ENCODE measurements at places on chromosomes 4 and X.

GRCh38 chr4:86100539-86101215 is 259.2 kb downstream of the MAPK10 start:
- no peak for DNase-seq

GRCh38 chrX:1450361-1451161 is 2.1 kb downstream of the ASMTL start:
- no peak for DNase-seq

DNA sequence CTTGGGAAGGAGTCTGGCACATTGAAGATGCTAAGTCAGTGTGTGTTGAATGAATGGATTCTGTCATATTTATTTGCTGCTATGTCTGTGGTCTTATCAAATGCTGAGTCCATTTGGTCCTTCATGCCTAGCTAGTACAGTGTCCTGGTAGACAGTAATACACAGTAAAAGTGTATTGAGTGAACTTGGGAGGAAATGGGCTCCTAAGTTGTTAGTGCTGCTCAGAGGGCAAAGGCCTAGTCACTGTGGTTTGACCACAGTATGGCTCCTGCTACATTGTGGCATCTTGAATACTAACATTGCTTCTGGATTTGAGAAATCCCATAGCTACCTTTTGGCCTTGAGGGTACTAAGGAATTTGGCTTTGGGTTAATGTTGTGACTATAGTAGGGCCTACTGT is 33.9 kb downstream of the MTM1 start:
- no peak for DNase-seq

GRCh38 chrX:36087366-36087765 is 167.8 kb downstream of the CFAP47 start:
- DNase-seq, result peak; percentile 24

DNA sequence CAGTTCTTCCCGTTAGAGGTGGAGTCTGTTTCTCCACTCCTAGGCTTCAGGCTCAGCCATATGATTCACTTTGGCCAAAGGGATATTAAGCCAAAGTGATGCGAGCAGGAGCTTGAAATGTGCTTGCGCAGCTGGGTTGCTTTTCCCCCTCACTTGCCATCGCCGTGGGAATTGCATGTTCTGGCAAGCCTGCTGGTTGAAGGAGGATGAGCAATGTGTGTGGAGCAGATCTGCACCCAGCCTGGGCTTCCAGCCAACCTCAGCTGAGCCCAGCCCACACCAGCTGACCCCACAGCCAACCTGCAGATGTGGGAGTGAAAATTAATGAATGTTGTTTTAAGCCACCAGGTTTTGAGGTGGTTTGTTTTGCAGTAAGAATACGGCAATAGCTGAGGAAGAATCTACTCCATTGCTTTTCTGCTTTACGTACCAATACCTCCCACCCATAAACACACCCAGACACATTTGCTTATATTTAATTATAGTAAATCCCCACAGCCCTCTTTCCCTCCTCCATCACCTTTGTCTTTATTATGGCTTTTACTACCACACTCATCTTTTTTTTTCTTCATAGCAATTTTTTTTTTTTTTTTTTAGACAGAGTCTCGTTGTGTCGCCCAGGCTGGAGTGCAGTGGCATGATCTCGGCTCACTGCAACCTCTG is 132.8 kb upstream of the FUNDC1 start:
- peak; percentile 51 for DNase-seq

- DNase-seq, result no peak
These were observed 647.4 kb upstream of the GALNT7 start for GRCh38 chr4:172521248-172521647.

DNA sequence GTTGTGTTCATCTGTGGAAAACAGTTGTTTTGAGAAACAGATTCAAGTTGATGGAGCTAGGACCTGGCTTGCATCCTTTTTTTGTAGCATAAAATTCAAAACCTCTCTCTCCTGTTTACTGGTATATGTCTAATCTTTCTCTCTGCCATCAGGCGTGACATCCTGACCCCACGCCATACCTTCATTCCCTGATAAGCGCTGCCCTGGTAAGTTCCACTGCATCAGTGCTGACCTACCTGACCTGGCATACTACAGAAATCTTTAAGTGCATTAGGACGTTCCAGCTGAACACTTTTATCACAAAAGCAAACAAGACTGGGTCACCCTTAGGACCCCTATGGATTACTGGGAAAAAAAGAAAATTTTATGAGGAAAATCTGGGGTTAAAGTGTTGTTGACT is 230.7 kb downstream of the SHROOM3 start:
- no peak for DNase-seq

DNA sequence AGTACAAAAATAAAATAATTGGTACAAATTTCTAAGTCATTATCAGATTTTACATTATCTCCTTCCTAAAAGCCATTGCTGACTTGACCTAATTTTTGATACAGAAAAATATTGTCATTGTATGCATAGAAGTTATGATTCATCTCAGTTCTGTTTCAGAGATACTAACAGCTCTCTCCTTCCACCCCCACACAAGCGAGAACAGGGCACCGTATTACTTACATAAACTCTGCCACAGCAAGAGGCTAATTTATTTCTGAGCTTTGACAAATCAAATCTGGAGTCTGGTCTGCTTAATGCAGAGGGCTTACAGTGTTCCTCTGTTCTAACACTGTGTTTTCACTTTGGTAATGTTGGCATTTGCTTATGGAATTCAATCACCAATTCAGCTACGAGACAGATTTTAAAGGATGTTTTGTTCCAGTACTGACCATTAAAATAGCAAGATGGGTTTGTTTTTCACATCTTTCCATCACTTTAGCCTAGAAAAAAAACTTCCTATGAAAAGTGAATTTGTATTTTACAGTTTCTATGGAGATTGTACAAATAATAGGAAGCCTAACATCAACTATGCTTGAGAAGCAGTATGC is 181.8 kb downstream of the USP46 start:
- DNase-seq, result no peak

DNA sequence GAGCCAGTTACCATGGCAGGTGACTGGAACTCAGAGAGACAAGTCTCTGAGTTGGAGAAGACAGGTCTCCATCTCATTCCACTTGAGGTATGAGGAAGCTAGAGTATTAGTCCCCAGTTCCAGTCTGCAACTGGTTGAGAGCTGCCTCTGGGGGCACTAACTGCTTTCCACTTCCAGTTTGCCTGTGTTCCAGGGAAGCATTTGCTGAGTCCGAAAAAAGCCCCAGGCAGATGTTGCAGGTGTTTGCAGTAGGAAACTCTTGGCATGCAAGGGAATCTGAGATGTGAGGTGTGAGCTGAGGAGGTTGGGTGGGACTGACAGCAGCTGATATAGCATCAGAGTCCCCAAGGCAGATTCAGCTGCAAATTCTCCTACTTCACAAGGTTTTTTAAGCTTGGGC is 272.2 kb upstream of the CASK start:
- no peak for DNase-seq

DNA sequence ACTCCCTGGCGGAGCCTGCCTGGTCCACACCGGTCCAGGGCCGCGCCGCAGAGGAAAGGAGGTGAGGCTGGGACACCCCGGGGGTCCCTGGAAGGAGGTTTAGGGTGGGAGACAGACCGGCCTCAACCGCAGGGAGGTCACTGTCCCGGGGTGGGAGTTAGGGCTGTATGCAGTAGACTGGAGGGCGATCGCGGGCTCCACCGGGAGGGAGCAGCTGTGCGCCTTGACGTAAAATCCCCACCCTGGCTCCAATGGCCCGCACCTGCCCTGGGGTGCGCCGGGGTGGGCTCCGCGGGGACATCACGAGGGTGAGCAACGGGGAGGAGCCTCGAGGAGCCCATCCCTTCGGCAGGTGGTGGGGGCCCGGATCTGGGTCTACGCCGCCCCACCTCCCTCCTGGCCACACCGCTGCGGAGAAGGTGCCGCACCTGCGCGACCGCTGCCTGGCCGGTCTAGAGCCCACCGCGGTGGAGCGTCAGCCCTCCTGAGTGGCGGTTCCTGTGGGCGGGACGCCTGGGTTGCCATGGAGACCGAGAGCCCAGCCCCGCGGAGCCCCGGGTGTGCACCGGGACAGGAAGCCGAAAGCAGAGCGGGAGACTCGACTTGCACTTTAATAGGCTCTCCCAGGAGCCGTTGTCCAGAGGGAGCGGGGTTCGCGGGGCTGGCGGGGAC is 105.1 kb downstream of the ADRA2C start:
- no peak for DNase-seq

DNA sequence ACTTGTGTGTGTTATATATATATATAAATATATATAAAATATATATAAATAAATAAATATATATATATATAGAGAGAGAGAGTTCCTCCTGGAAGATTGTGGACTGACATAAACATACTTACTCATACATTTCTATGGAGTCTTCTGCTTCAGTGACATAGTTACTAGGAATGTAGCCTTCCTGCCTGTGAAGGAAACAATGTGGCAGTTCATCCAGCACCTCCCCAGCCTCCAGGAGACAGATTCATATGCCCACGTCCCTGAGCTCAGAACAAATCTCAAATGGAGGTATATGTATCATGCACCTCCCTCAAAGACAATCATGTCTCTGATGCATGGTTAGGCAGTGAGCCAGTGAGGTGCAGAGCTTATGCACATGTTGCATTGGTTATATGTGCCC is 11.4 kb upstream of the TIMM8A start:
- no peak for DNase-seq

GRCh38 chrX:46575991-46576392 is 2.4 kb downstream of the CHST7 start:
- no peak for DNase-seq

- no peak for DNase-seq
These were observed 121.1 kb upstream of the TEX13C start for GRCh38 chrX:125198546-125198945.

DNA sequence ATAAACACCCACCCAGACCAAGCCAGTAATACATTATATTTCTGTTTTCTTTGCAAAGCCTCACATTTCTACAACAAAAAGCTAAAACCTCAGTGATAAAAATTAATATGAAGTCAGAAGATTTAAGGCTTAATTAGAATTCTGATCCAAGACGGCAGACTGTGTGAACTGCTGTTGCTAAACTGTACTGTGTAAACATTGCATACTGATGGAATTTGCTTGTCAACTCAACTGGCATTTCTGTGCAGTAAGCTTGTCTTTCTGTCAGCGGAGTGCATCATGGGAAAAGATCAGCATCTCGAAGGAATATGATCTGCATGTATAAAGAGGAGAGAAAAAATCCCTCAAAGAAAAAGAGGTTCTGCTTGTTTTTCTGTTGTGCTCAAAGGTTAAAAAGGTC is 69.4 kb upstream of the SPANXB1 start:
- no peak for DNase-seq

- no peak for DNase-seq
These were observed 109.6 kb upstream of the KIT start for GRCh38 chr4:54548098-54548620.
